ENCODE measurements at places on chromosomes 13 and 19. TPM values are rescaled to one million over a fixed set of nuclear protein-coding genes. Genes with fewer than 3 reads are reported as not detected.
A peak's percentile ranks its signal among the peaks of the same experiment; 100 is the strongest.

DNA sequence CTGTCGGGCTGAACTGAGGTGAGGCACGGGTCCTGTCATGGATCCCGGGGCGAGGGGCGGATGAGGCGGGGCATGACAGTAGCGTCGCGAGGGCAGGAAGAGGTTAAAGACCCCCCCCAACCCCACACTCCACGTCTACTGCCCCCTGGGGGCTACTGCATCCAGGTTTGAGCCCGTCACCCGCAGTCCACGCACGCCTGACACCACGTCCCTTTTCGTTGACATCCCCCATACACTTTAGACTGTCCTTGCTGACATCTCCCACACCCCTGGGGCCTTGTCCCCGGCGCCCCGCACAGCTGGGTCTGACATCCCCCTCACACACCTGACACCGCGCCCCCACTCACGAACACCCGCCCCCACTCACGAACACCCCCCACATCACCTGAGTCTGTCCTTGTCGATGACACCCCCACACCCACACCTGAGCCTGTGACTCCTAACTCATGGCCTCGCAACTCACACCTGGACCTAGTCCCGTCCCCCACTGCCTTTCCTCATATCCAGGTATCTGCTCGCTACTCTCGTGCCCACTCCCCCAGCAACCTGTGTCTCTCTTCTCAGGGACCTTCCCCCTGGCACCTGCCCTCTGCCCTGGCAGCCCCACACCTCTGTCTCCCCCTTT lies 416 bp downstream of the SLC25A42 start:
- no peaks in the 10 kb centered on the region for H3K36me3 ChIP-seq
- peak overlapping the region; percentile 86 for H3K4me3 ChIP-seq
- peaks cover 35% of the 10 kb centered on the region for H3K4me1 ChIP-seq
- no peaks in the 10 kb centered on the region for H3K27me3 ChIP-seq
- H3K27ac ChIP-seq, result peak overlapping the region; percentile 81

- H3K4me1 ChIP-seq, result no peaks in the 10 kb centered on the region
- no peak overlapping the region for H3K27ac ChIP-seq
- H3K27me3 ChIP-seq, result no peaks in the 10 kb centered on the region
- no peak overlapping the region for H3K4me3 ChIP-seq
- no peaks in the 10 kb centered on the region for H3K36me3 ChIP-seq
- no peak for DNase-seq
These were observed 32.9 kb upstream of the OXGR1 start for GRCh38 chr13:97027162-97027554.

GRCh38 chr13:31909864-31910551 lies 121.6 kb upstream of the FRY start:
- no peaks in the 10 kb centered on the region for H3K4me1 ChIP-seq
- H3K36me3 ChIP-seq, result no peaks in the 10 kb centered on the region
- no peaks in the 10 kb centered on the region for H3K27me3 ChIP-seq
- no peak for DNase-seq
- no peak overlapping the region for H3K27ac ChIP-seq
- no peak overlapping the region for H3K4me3 ChIP-seq

DNA sequence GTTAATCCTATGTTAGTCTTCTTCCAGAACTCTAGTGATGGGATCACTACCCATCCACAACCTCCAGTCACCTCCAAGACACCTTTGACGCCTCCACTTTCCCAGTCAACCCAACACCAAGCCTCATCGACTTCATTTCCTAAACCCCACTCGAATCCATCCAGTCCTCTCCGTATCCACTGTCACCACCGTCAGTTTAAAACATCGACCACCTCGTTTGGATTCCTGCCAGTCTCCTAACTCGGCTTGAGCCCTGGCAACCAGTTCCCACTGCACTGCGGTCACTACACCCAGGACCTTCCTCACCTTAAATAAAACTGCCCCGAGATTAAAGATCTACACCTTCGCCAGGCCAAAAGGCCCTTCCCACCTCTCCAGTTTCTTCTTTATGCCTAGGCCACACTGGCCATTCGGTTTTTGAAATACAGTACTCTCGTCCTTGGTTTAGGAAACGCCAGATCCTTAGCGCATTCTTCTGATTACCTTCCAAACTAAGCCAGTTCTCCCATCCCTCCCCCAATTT lies 1.2 kb downstream of the MTIF3 start:
- peak overlapping the region; percentile 93 for H3K27ac ChIP-seq
- no peaks in the 10 kb centered on the region for H3K36me3 ChIP-seq
- no peaks in the 10 kb centered on the region for H3K27me3 ChIP-seq
- H3K4me1 ChIP-seq, result peaks cover 39% of the 10 kb centered on the region
- DNase-seq, result no peak

DNA sequence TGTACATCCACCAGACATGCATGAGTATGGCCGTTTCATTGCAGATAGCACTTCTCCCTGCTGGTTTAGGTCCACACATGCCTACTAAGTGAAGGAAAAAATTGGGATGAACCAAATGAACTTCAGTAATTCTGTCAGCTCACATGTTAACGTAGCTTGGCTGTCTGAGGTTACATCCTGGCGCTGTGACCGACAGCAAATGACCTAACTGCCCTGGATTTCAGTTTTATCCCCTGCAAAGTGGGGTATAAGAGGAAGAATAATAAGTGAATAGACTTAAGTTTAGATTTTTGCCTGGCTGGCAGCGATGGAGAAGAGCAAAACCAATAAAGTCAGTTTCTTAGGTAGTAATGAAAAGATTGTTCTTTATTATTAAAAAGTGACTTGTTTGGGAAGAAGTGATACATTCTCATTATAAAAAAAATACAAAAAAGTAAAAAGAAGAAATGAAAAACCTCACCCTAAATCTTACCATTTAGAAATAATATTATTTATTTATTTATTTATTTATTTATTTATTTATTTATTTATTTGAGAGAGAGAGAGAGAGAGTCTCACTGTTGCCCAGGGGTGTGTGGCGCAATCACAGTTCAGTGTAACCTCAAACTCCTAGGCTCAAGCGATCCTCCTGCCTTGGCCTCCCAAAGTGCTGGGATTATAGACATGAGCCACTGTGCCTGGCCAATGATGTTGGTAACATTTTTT lies 4.2 kb upstream of the RNF113B start:
- H3K27me3 ChIP-seq, result no peaks in the 10 kb centered on the region
- no peaks in the 10 kb centered on the region for H3K4me1 ChIP-seq
- H3K27ac ChIP-seq, result no peak overlapping the region
- no peak overlapping the region for H3K4me3 ChIP-seq
- no peaks in the 10 kb centered on the region for H3K36me3 ChIP-seq

- no peaks in the 10 kb centered on the region for H3K27me3 ChIP-seq
- no peak overlapping the region for H3K4me3 ChIP-seq
These were observed 1445.3 kb upstream of the MIR17HG start for GRCh38 chr13:89902223-89902622.

- no peaks in the 10 kb centered on the region for H3K4me1 ChIP-seq
- H3K4me3 ChIP-seq, result no peak overlapping the region
- no peak for DNase-seq
- H3K27ac ChIP-seq, result no peak overlapping the region
- no peaks in the 10 kb centered on the region for H3K36me3 ChIP-seq
- H3K27me3 ChIP-seq, result no peaks in the 10 kb centered on the region
These were observed 39.6 kb downstream of the F2RL3 start for GRCh38 chr19:16928351-16928750.

- peak overlapping the region; percentile 96 for H3K27ac ChIP-seq
- H3K27me3 ChIP-seq, result no peaks in the 10 kb centered on the region
- no peaks in the 10 kb centered on the region for H3K36me3 ChIP-seq
These were observed 2.3 kb downstream of the WDR83 start for GRCh38 chr19:12668932-12669269.

DNA sequence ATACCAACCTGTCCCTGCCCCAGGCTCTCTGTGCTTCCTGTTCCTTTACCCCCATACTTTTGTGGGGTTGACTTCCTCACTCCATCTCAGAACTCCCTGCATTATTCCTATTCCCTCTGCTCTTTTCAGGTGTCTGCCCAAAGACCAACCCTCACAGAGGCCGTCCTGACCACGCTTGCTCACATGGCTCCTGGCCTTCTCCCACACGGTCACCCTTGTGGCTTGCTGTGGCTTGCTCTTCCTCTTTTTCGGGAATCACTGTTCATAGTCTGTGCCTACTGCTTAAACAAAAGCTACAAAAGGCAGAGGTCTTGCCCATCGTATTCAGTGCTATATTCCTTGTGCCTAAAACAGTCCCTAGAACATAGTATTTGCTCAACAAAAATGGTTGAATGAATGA lies 25.2 kb upstream of the ARGLU1 start:
- H3K4me1 ChIP-seq, result no peaks in the 10 kb centered on the region
- no peaks in the 10 kb centered on the region for H3K36me3 ChIP-seq
- no peak for DNase-seq
- H3K4me3 ChIP-seq, result no peak overlapping the region
- no peak overlapping the region for H3K27ac ChIP-seq
- H3K27me3 ChIP-seq, result no peaks in the 10 kb centered on the region

DNA sequence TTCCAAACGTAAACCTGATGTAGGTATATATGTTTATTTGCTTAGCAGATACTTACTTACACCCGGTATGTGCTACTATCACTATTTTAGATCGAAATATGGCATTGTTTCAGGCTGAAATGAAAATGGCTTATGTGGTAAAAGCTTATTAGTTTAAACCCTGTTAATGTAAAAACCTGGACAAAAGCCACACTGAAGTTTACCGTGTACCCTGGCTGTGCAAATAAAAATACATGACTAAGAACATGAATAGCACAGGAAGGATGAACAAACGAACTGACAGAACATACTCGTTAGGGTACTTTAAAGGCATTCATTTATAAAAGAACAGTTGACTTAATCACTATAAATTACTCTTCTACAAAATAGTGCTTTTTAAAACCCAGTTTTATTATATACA lies 6.6 kb downstream of the CLDN10 start:
- no peaks in the 10 kb centered on the region for H3K4me1 ChIP-seq
- H3K27ac ChIP-seq, result no peak overlapping the region
- H3K27me3 ChIP-seq, result no peaks in the 10 kb centered on the region
- no peak for DNase-seq
- H3K36me3 ChIP-seq, result no peaks in the 10 kb centered on the region

The KLK8 gene
- 16.2 TPM for total RNA-seq

The HCST gene
- 9.1 TPM for total RNA-seq

Measured in vagina (tissue), 2 donors.